Activated naive CD4-positive, alpha-beta T cell treated with anti-CD3 and anti-CD28 coated beads, Interleukin-2, amount 50 U/mL, for 72 hours (primary cell): ENCODE measurements at places on chromosomes 16 and 17.

GRCh38 chr17:19461116-19461515 lies 50.1 kb downstream of the RNF112 start:
- DNase-seq, result no peak

- no peak for DNase-seq
These were observed 178.9 kb downstream of the MYO1D start for GRCh38 chr17:32697728-32698625.

- no peak for DNase-seq
These were observed 133.8 kb upstream of the NACA2 start for GRCh38 chr17:61724777-61725176.

DNA sequence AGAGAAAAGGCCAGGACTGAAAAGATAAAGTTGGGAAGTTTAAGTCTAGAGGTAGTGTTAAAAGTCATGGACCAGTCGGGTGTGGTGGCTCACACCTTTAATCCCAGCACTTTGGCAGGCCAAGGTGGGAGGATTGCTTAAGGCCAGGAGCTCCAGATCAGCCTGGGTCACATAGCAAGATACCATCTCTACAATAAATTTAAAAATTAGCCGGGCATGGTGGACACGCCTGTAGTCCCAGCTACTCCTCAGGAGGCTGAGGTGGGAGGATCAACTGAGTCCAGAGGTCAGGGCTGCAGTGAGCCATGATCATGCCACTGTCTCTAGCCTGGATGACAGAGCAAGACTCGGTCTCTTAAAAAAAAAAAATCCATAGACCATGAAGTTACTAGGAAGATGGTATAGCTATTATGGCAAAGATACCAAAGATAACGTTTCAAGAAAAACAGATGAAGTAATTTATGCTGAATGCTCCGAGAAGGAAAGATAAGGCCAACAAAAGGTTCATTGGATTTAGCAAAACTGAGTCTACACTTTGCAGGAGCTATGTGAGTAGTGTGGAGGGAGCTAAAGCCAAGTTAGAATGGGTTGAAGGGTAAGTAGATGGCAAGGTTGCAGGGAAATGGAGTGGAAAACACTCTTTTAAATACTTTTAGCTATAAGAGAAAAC lies 11.7 kb downstream of the TRIM37 start:
- DNase-seq, result no peak

DNA sequence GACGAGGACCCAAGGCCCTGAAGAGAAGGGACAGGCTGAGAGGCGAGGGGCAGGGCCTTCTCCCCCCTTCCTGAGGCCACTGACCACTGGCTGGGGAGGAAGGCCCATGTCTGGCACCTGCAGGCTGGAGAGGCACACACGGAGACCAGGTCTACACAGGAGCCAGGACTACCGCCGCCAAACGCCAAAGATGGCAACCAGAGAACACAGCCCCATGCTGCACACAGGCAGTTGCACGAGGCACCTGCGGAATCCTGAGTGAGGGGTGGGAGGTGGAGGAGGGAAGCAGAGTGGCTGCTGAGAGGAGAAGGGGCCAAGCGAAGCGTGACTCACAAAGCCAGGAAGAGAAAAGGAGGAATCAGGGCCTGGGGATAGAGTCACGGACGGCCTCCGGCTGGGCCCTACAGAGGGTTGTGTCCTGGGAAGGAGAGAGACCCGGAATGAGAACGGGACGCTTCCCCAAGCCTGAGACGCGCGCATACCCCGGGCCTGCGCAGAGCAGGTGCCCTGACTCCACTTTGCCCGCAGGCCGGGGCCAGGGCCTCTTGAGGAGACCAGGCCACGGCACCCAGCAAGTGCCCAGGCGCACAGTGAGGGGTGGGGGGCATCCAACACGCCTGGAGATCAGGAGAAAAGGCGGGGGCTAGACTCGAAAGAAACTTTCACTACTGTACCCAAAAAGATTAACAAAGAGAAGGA lies 28.7 kb upstream of the C16orf95 start:
- no peak for DNase-seq

DNA sequence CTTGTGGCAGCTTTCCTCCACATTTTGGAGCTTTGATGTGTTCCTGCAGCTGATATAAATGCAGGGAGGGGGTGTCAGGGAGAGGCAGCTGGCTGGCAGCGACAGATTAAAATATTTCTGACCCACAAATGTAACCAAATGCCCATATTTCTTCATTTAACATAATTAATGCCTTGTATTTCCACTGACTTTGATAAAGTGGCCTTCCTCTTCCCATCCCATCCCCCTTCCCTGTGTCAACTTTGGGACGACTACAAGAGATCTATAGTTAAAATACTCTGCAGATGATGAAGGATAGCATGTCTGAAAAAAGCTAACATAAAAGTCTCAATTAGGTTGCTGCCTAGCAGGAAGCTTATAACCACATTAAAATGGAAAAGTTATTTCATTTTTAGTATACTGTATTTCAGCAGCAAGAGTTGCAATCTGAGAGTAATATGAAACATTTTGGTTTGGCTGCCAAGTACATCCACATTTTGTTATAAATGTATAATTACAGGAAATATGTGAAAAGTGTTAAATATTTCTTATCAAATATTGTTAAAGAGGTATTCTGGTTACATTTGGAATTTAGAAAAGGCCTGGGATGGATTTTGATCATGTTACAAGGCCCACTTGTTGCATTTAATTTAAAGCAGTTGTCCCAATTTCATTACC lies 238.7 kb upstream of the TBX2 start:
- no peak for DNase-seq

DNA sequence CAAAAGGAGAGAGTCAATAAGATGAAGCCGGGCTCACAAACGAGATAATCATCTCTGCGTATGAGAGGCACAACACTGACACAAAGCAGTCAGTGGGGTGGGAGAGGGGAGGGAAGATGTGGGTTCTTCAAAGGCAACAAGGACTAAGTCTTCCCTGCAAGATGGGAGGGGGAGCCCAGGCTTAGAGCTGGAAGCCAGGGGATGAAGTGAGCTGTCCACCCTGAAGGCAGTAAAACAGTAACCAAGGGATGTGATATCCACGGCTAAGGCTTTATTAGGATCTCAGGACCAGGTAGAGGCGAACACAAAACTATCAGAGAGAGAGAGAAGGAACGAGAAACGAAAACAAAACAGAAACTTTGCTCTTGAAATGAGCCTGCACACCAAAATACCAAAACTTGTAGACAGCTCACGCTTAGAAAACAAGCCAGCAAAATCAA lies 115.9 kb downstream of the DYNLRB2 start:
- DNase-seq, result peak; percentile 33

- peak; percentile 11 for DNase-seq
These were observed 100.4 kb downstream of the METRNL start for GRCh38 chr17:83179811-83180210.

DNA sequence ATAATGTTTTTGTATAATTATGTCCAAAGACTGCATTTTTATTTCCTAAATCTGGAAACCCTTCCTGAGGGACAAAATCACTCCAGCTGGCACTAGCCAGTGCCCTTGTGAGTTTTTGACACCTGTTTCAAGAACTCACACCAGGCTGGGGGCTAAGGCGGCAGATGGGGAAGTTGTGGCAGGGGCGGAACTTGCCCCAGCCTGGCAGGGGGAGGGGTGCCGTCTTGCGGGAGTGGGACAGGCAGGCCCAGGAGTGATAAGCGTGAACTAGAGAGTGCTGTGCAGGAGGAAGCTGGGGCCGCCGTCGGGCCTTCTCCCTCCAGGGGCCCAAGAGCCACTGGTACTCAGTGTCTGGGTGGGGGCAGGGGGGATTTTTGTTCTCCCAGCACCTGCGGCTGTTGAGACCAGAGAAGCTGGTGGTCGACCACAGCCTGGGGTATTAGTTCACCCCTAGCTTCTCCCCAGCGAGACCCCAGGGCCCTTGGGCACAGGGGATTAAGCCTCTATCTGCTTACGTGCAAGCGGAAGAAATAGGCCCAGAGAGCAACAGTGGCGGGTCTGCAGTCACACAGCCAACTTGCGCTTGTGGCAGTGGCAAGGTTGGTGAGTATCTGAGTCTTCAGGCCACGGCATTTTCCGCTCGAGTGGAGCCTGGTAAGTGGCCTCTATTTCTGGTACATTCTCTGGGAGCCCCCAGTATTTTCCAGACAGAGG lies 40.2 kb upstream of the PLCG2 start:
- no peak for DNase-seq

- no peak for DNase-seq
These were observed 17.8 kb downstream of the EIF4A3 start for GRCh38 chr17:80129006-80129565.

DNA sequence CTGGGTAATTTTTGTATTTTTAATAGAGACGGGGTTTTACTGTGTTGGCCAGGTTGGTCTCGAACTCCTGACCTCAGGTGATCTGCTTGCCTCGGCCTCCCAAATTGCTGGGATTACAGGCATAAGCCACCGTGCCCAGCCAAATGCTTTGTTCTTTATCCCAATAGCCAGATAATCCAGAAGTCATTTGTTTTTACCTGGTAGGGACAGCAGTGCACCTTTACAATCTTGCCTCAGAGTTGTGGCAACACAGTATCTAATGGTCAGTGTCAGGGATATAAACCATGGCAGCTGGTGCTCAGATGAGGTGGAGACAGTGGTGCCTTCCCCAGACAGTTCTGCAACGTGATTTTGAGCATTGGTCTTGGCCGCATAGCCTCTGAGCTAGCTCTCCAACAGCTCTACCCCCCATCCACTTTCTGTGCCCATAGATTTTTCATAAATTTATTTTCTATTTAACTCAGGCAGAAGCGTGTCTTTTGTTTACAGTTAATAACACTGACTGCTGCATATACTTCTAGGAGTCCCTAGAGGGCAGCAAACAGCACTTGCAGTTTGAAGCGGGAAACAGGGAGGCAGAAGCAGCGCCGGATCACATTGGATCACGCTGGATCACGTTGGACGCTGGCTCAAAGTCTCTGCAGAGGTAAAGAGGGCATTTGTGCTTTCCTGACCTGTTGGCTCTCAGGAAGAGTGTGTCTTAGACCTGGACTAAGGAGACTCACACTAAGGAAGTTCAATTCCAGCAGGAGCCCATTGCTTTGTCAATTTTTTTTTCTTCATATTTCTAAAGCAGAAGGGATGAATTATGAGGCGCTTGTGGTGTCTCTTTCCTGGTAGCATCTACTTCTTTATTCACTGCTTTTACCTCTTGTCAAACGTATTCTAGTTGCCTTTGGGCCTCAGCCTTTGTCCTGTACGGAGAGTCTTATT lies 5.1 kb upstream of the GGT6 start:
- peak; percentile 58 for DNase-seq

GRCh38 chr17:63652106-63652505 lies 29.9 kb downstream of the MAP3K3 start:
- DNase-seq, result no peak

GRCh38 chr17:37440424-37440823 lies 33.7 kb downstream of the TADA2A start:
- DNase-seq, result no peak

DNA sequence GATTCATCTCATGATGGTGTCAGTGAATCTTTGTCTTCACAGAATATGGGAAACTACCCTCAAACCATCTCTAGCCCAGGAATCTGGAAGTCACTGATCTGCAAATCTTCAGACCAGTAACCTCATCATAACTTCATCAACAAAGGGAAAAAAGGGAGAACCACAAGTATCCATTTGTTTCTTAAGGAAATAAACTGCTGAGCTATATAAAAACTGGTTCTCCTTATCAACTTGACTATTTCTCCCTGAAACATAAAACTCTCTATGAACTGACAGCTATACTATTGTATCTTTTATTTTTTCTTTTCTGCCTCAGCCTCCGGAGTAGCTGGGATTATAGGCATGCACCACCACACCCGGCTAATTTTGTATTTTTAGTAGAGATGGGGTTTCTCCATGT lies 39.3 kb downstream of the TRIM37 start:
- DNase-seq, result no peak

DNA sequence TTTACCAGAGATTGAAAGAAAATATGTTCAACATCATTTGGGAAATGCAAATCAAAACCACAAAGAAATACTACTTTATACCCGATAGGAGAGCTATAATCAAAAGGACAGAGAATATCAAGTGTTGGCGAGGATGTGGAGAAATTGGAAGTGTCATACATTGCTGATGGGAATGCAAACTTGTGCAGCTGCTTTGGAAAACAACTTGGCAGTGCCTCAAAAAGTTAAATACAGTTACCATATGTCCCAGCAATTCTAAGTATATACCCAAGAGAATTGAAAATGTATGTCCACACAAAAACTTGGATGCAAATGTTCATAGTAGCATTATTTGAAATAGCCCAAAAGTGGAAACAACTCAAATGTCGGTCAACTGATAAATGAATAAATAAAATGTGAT lies 17.0 kb upstream of the TANC2 start:
- no peak for DNase-seq

DNA sequence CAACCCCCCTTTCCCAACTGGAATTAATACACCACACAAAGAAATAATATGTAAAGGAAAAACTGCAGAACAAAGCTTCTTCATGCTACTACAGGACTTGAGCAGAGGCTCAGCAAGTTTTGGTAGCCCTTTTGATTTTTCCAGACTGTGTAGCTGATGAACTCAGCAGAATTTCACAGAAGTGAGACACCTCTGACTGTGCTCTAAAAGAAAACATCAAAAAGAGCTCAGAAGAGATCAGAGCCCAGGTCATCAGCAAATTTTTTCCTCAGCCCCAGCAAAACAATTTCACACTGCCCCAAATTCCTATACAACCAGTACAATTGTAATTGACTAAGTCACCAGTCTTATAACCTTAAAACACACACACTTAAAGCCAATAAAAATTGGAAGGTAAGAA lies 38.0 kb downstream of the TTC19 start:
- no peak for DNase-seq

DNA sequence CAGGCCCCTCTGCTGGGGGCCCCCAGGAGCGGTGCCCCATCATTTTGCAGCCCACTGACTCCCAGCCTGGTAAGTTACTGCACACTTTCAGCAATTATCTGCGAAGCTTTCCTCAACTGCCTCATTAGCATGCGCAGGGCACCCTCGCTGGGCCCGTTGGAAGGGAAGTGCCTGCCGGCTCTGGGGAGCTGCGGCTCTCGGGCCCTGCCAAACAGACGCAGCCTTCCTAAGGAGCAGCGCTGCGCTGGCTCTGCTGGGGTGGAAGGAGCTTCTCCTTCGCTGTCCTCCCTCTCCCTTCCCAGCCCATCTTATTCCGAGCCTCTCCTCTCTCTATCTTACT lies 71.0 kb downstream of the RBBP6 start:
- no peak for DNase-seq

GRCh38 chr17:58321571-58322525 lies 6.7 kb downstream of the TSPOAP1 start:
- no peak for DNase-seq

GRCh38 chr16:20798364-20798763 lies 7.9 kb downstream of the ERI2 start:
- DNase-seq, result no peak

DNA sequence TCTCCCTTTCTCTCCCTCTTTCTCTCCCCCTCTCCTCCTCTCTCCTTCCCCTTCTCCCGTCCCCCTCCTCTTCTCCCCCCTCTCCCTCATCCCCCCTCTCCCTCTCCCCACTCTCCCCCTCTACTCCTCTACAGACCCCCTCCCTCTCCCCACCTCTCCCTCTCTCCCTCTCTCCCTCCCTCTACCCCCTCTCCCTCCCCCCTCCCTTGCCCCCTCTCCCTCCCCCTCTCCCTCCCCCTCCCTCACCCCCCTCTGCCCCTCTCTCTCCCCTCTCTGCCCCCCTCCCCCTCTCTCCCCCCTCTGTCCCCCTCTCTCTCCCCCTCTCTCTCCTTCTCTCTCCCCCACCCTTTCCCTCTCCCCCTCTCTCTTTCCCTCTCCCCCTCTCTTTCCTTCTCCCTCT lies 352.9 kb downstream of the UTP18 start:
- DNase-seq, result no peak
